SHP77 treated with DMSO at 0.1 percent for 48 hours (cell line): ENCODE measurements at places on chromosomes 1 and 21.

DNA sequence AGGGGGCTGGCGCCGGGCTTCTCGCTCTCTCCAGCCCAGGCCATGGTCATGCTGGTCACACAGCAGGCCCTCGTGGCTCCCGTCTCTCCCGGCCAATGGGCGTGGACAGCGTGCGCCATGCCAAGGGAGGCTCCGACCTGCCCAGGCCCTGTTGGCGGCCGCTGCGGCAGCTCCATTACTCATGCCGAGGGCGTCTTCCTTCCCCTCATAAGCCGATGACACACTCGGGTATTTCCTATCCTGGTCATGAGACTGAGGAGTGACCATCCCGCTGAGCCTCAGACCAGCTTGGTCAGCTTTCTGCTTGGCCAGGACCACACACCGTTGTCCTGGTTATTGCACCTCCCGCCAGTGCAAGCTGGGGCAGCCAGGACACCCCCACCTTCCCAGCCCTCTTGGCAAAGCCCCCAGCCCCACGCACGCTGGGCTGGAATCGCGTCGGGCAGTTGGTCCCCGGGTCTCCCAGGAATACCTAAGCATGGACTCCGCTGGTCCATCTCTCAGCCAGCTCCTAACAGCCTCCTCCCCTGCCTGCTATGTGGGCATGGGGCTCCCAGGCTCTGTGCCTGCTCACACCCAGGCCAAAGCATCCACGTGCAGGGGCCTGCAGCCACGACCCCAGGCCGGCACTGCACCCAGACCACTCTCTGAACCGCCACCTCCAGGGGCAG is 49.8 kb downstream of the ARHGEF16 start:
- DNase-seq = no peak

GRCh38 chr1:196148367-196148970 is 459.8 kb downstream of the KCNT2 start:
- peak; percentile 13 for DNase-seq

GRCh38 chr1:224759135-224759534 is 143.0 kb downstream of the CNIH3 start:
- DNase-seq = no peak

DNA sequence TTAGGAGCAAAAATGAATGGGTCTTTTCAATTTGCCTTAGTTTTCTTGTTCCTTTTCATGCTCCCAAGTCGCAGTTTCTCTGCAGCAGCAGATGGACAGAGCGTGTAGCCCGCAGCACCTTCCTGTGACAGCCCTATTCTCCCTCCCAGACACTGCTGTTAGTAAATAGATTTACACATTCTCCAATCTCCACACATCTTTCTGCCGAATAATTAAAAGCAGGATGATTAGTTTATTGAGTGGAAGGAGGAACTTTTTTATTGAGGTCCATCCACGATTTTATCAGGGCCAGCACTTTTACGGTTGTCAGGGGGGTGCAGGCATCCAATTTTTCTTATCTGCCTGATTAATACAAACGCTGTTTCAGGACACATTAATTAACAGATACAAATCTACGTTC is 98.2 kb upstream of the USH2A start:
- DNase-seq = no peak

- no peak for DNase-seq
These were observed 1422.5 kb downstream of the KCNT2 start for GRCh38 chr1:195185736-195186135.
